ENCODE measurements at places on chromosomes 5 and 9.
A peak's percentile ranks its signal among the peaks of the same experiment; 100 is the strongest.

DNA sequence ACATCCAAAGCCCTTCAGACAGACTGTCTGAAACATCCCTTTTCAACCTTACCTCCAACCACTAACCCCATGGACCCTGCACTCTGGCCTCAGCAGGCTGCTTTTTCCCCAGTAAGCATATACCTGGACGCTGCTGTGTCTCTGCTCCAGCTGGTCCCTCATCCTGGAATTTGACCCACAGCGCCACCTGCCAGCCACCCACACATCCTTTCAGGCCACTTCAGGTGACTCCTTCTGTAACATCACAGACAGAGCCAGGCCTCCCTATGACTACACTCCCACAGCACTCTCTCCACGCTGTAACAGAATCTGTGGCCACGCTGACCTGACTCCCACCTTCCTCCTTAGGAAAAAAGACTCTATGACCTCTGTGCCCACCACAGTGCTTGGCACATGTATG is 3.4 kb downstream of the MGAT1 start:
- DNase-seq, result no peak

DNA sequence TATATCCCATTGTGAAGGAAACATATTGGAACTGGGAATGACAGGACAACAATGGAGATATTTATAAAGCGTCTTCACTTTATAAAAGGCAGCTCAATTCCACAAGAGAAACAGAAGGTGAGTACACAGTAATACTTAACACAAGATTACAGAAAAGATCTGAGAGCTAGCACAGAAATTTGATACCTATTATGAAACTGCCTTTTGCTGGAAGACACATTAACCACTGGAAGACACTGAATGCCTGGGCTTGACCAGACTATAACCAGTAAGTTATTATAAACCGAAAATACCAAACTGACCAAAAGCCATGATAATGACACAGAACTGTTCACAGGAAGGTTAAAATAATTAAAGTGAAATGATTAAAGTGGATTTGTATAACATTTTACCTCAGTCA is 195.4 kb downstream of the NR2F1-AS1 start:
- DNase-seq, result no peak

- no peak for DNase-seq
Observed at GRCh38 chr9:98276907-98277469, 21.5 kb upstream of the TBC1D2 start.

DNA sequence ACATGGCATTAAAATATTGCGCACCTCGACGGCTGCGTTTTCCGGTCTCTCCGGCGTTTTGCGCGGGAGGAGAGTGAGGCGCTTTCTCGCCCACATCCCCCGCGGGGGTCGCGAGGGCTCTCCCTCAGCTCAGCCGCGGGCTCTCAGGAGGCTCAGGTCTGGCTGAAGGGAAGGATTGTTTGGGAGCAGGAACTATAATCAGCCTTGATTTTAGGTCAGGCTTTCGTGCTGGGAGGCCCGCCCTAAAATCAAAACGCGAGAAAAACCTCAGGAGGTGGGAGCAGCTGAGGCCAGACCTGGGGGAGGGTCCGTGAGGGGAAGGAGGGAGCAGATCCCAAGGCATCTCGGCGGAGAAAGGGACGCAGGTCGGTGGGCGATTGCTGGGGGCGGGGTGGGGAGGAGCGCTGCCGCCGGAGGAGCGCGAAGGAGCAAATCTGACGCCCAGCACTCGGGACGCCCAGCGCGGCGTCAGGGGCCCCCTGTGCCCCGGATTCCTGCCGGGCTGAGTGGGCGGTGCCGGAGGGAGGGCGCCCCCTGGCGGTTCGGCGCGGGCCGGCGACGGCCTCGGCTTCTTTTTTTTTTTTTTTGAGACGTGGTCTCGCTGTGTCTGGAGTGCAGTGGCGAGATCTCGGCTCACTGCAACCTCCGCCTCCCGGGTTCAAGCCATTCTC is 18.7 kb upstream of the RNF130 start:
- peak; percentile 69 for DNase-seq

- DNase-seq, result no peak
Observed at GRCh38 chr5:56658972-56659371, 156.4 kb upstream of the MAP3K1 start.

- no peak for DNase-seq
Observed at GRCh38 chr9:98692392-98692791, 16.3 kb downstream of the GABBR2 start.

- DNase-seq, result no peak
Observed at GRCh38 chr5:169988947-169989346, 8.7 kb upstream of the INSYN2B start.

- DNase-seq, result no peak
Observed at GRCh38 chr9:135023088-135023785, 64.2 kb upstream of the OLFM1 start.

DNA sequence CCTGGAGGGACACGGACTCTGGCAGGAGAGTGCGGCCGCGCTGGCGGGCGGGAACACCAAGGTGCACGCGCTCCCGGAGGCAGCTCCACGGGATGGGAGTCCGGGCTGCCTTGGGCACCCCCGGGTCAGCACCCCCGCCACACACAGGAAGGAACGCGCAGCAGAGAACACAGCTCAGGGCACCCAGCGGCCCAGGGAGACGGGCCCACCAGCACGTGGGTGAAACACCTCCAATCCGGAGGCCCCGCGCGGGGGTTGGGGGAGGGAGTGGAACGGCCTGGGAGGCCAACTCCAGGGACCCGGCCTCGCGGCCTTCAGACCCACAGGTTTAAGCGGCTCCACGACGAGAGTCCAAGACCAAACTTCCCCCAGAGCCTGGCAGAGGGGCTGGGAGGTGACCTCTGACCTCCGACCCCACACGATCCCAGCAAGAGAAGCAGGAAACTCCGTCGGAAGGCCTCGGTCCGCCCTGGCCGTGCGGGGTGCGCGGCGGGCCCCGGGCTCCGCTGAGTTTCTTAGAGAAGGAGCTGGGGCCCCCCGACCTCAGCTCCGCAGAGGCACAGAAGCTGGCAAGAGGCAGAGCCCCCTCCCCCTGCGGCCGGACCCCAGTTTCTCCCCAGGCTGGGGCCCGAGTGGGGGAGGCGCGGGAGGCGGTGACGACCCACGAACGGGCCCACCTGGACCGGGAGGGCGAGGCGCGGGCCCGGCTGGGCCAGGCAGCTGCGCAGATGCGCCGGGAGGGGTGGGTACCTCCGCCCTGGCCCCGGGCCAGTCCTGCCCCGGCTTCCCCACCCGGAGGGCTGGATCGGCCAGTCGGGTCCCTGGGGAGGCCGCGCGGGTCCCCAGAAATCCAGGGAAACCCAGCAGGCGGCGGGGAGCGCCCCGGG is 851 bp downstream of the NACC2 start:
- DNase-seq, result peak; percentile 51

DNA sequence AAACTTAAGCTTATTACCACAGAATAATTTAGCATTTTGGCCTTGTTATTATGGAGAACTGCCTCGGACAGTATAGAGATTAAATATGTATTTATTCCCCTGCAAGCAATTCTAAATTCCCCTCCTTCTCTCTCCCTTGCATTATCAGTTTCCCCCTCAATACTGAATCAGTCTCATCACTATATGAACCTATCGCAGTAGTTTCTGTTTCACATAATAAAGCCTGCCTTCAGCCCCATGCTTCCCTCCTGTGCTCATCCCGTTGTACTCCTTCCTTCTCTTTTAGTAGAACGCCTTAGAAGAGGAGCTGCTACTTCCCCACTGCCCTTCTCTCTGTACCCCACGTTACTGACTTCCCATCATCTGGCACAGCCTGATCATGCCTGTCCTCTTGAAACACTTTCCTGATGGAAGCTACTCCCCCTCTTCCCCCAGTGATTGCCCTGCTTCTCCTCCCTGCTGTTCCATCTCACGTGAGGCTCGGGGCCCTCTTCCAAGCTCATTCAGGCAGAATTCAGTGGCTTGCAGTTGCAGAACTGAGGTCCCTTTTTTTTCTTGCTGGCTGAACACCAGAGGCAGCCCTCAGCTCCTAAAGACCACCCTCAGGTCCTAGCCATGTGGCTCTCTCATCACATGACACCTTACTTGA is 93.4 kb downstream of the PPIC start:
- DNase-seq, result no peak

DNA sequence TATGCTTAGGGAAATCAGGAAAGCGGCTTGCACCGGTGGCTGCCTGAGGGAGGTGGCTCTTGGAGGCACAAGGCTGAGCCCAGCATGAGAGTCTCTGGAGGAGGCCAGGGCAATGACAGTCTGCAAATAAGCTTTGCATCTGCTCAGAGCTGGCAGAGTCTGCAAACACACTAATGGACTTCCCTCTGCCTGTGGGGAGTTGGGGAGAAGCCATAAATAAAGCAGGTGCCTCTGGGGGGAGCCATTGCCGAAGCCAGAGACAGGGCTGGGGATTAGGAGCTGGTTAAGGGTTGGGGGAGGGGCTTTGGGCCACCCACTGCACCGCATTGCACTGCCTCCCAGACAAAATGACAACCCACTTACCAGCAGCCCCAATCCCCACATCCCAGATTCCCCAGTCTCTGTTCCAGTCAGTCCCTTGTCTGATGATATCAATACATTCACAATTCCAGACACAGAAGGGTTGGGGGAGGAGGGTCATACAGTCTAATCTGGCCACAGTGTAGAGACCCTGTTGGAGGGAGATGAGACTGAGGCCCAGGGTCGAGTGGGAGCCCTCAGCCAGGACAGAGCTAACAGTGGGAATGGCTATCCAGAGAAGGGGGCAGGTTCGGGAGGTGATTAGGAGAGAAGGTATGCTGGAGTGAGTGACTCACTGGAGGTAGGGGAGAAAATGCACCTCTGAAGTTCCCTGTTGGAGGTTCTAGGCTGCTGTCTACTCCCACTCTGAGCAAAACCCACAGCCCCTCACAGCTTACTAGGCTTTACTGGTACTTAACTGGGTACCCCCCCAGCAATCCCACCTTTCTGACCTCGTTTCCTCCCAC is 53.7 kb downstream of the PAX5 start:
- DNase-seq, result no peak

GRCh38 chr9:129875687-129876395 is 40.6 kb downstream of the USP20 start:
- no peak for DNase-seq

GRCh38 chr5:36936309-36936708 is 59.7 kb downstream of the NIPBL start:
- DNase-seq, result no peak

- DNase-seq, result no peak
Observed at GRCh38 chr9:93307468-93308157, 123.7 kb downstream of the WNK2 start.

DNA sequence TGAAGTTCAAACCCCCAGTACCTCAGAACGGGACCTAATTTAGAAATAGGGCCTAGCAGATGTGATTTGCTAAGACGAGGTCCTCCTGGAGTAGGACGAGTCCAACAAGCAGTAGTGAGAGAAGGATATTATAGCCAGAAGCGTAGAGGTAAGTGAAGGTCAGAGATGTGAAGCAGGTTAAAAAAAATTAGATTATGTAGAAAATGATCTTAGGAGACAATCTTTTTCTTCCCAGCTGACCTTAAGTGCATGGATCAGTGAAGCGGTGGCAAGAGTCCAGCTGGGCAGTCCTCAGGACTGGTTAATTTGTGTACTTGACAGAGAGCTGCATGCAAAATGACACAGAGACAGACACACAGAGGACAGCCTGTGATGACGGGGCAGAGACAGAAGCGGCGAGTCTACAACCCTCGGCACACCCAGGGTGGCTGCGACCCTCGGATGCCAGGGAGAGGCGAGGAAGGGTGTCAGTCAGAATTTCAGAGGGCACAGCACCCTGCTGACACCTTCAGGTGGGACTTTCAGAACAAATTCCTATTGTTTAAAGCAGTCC is 131.4 kb upstream of the IRX4 start:
- no peak for DNase-seq

DNA sequence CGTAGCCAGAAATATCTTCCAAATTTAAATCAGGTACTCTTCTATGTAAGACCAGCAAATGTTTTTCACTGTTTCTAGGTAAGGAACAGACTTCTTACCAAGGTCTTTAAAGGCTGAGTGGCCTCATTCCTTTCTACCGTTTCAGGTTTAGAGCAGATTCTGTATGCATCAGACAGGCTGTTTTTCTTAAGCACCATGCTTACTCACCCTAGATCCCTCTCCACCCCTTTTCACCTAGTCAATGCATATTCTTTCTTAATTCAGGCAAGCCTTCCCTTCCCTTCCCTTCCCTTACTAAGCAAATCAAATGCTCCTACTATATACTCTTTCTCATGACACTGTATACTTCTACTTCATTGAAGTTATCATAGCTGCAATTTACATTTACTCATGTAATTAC is 70.7 kb downstream of the RFX3 start:
- no peak for DNase-seq

DNA sequence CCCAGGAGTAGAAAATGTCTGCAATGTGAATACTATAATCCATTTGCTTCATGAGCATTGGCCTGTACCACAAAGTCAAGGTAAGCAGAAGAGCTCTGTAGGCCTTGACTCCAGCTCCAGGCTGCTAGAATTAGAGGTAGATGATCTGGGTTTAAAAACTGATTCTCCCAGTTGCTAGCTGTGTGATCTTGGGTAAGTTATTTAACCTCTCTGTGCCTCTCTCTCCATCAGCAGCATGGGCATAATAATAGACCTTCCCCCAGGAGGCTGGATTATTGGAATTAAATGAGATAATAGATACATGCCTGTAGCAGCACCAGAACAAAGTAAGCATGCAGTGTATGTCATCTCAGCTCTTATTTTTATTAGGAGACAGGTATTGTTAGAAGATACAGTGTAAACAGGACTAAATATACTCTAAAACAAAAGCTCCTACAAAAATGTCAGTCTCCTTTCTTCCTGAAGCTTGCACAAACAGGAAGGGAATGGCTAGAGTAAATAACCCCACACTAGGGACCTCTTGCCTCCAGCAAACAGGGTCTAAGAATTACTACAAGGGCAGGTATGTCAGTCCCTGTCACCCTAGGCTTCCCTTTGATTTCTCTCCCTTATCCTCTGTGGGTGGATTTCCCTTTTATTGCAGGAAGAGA is 57.5 kb downstream of the PSAT1 start:
- DNase-seq, result no peak

DNA sequence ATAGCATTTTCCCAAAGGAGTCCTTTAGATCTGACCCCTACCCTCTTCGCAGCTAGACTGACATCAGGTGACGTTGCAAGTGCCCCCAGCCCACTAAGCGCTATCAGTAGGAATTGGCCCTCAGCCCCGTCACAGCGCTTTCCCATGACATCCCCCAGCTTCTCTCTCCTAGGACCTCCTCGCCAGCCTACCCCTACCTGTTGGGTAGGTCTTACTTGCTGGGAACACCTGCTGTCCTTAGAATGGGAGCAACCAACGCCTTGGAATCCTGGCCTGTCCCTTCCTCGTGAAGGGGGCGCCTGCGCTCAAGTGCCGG is 584 bp upstream of the PIP5K1B start:
- no peak for DNase-seq

GRCh38 chr5:56481428-56482357 is 248.6 kb upstream of the ANKRD55 start:
- DNase-seq, result no peak

Data from stimulated activated CD4-positive, alpha-beta T cell treated with anti-CD3 and anti-CD28 coated beads, Interleukin-15, amount 100 ng/mL, for 1 hour (primary cell).